ENCODE measurements at places on chromosomes 2 and 18.

GRCh38 chr2:22056621-22057132 is 932.9 kb downstream of the TDRD15 start:
- DNase-seq, result no peak

DNA sequence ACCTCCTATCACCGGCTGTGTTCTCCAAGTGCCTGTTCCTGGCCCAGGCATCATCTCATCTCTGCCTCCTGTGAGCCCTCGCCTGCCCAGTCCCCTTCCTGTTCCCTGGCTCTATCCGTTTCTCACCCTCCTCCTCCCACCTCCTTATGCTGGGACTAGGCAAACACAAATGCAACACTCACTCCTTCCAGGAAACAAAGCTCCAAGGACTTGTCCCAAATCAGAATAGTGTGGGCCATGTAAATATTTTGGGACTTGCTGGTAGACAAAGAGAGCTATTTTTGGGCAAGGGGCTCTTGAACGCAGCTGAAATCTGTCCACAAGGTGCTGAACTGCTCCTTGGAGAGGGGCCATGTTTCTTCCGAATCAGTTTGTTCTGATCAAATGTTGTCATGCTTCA is 25.3 kb downstream of the MBP start:
- no peak for DNase-seq

GRCh38 chr2:10356439-10356811 is 53.7 kb downstream of the HPCAL1 start:
- no peak for DNase-seq

GRCh38 chr18:27717816-27718215 is 459.1 kb downstream of the CDH2 start:
- DNase-seq, result no peak

DNA sequence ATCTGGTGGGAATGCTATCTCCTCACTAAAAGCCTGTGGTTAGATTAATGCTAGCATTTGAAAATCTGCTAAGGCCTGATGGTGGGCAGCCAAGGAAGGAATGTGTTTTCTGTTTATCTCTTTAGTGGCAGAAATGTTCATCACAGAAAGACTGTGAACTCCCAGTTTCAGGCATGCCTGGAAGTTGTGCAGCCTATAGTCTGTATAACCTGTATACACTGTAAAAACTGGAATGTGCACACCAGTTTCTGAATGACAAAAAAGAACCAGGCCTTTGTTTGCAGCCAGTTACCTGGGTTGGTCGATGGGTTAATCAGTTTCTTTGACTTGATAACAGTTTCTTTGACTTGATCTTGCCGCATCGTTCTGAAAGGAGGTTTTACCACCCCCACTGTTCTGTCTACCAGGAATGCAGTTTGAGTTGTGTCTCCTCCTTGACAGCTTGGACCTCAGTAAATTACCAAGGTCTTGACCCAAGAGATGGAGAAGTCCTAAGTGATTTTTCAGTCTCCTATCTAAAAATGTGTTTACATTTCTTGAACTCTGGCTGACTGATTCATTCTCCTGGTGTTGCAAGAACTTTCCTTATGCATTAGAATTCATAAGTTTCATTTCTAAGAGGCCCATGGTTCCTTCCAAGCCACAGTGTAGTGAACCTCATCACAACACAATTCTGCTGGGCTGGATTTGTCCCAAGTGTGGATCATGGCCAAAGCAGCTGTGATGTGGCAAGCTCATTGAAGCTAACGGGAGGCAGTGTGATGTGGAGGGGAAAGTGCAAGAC is 62.2 kb downstream of the KIAA2012 start:
- no peak for DNase-seq

GRCh38 chr2:106095478-106096298 is 98.4 kb downstream of the UXS1 start:
- peak; percentile 65 for DNase-seq
